Naive thymus-derived CD4-positive, alpha-beta T cell (primary cell): ENCODE measurements at places on chromosomes 1 and 21.

GRCh38 chr21:34243562-34243961, 120.2 kb upstream of the KCNE2 start:
- peak; percentile 2 for DNase-seq

DNA sequence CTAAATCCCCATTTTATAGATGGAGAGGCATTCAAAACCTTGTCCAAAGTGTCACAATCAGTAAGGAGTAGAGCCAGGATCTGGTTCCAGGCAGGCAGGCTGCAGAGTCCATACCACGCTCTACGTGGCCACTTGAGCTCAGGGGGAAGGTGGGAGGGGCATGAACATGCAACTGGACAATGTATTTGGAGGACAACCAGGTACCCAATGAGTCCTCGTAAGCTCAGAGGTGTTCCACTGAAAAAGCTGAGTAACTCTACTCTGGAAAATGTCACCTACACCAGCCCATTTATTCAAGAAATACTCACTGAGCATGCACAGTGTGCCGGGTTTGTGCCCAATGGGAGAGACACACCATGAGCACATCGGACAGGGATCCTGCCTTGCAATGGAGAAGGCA, 11.2 kb upstream of the GUCA2B start:
- DNase-seq, result no peak

DNA sequence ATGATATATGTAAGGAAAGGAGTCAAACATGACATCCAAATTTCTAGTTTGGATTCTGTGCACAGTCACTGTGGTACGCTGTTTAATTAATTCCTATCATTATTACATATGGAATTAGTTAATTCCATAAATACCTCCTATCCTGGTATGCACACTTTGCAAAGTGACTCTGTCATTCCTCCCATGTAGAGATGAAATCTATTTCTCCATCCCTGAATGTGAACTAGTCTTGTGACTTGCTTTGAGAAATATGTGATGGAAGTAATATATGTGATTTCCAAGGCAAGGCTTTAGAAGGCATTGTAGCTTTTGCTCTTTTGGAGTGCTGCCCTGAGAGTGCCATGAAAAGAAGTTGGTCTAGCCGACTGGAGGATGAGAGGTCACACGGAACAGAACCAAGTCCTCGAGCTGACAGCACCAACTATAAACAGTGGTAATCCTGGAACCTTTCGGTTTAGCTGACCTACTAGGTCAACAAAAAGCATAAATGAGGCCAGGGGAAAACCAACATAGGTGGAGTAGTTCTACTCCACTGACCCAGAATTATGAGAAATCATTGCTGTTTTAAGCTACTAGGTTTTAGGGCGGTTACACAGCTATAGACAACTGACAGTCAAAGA, 1.5 kb downstream of the SELENOF start:
- DNase-seq, result no peak

DNA sequence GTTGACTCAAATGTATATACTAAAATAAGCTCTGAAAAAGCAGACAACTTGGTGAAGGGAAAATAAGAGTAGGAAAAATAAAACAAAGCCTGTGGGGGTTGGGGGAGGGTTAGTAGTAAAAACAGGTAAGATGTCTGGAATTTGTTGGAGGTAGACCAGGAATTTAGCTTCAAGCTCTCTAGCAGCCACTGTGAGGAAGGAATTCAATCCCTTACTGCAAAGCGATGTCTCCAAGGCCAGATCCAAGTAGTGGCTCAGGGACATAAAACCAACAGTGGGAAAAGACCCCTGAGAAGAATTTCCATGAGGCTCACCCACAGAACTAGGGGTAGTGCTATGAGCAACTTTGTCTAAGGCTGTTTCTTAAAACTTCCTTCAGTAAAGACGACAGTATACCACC, 7.8 kb downstream of the ANGPTL7 start:
- DNase-seq, result no peak
